ENCODE measurements at places on chromosomes 16 and 17.

DNA sequence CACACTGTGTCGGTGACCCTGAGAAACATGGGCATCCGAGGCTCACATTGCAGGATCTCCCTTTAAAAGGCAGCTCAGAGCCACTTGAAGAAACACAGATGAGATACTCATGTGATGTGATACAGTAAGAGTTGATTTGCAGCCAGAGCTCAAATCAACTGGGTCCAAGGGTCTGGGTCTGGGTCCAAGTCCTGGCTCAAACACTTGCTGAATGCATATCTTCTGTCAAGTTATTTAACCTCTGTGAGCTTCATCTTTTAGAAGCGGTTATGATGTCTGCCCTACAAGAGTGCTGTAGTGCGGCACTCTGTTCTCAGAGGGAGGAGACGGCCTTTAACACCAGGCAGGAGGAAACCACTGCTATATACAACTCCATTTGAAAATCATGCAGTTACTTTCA is 6.4 kb downstream of the KRT38 start:
- DNase-seq: no peak

- no peak for DNase-seq
Measured at GRCh38 chr17:69949973-69950695, 124.9 kb upstream of the KCNJ16 start.

DNA sequence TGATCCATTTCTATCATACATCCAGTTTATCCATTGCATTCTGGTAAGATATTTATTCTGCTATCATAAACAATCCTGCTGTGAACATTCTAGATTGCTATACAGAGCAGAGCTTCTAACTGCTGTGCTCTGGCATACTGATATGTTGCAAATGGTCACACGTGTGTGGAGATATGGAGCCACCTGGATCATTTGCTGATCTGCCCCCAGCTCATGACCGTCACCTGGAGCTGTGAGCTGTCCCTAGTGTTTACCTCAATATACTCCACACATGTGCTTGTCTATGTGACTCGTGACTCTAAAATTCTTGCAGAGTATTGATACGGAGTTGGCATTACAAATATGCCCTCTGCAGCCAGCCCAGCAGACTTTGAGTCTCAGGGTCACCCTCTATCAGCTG is 164.5 kb upstream of the ZFHX3 start:
- DNase-seq: no peak

- DNase-seq: no peak
Measured at GRCh38 chr17:14741491-14741890, 440.6 kb downstream of the HS3ST3B1 start.

DNA sequence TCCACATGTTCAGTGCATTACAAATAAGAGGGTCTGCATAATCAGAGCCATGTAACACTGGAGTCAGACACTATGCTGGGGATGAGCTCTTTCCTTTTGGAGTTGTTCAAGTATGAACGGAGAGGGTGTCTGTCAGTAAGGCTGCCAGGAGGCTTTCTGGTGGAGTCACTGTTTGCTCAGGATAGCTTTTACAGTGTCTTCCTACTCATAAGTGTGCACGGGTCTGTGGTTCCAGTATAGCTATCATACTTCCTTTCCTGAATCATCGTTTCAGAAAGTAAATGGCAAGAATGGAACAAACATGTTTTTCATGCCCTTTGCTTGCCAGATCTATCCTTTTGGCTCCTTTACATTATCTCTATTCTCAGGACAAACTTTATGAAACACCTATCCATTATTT is 152.7 kb upstream of the CDH11 start:
- no peak for DNase-seq

- DNase-seq: no peak
Measured at GRCh38 chr16:67749436-67750078, 30.4 kb upstream of the GFOD2 start.

GRCh38 chr17:20955427-20956323 is 87.1 kb downstream of the USP22 start:
- DNase-seq: no peak

- DNase-seq: no peak
Measured at GRCh38 chr17:65279456-65279855, 142.3 kb downstream of the RGS9 start.

- DNase-seq: no peak
Measured at GRCh38 chr16:57341062-57341440, 17.5 kb upstream of the CCL22 start.

GRCh38 chr16:539901-540530 is 12.5 kb downstream of the CAPN15 start:
- DNase-seq: no peak

DNA sequence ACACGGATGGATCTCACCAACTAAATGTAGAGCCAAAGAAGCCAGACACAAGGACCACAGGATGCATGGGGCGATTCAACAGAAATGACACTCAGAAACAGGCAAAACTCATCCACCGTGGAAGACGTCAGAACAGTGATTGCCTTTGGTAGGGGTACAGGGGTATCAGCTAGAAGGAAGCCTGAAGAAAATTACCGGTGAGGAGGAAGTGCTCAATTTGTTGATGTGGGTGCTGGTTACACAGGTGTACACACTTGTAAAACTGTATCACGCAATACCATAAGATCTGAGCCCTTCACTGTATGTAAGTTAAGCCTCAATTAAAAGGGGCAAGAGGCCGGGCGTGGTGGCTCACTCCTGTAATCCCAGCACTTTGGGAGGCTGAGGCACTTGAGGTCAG is 226.1 kb downstream of the C16orf78 start:
- DNase-seq: peak; percentile 9

- no peak for DNase-seq
Measured at GRCh38 chr17:7186241-7186640, 7.1 kb upstream of the ASGR1 start.

DNA sequence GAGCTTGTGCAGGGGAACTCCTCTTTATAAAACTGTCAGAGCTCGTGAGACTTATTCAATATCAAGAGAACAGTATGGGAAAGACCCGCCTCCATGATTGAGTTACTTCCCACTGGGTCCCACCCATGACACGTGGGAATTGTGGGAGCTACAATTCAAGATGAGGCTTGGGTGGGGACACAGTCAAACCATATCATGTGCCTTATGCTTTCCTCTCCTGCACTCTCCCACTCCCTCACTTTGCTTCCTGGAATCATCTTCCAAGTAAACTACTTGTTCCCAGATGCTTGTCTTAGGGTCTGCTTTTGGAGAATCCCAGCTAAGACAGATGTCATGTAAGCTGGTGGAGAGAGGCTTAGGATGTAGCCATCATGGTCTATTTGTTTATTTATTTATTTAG is 271.2 kb downstream of the HAPSTR1 start:
- DNase-seq: no peak

DNA sequence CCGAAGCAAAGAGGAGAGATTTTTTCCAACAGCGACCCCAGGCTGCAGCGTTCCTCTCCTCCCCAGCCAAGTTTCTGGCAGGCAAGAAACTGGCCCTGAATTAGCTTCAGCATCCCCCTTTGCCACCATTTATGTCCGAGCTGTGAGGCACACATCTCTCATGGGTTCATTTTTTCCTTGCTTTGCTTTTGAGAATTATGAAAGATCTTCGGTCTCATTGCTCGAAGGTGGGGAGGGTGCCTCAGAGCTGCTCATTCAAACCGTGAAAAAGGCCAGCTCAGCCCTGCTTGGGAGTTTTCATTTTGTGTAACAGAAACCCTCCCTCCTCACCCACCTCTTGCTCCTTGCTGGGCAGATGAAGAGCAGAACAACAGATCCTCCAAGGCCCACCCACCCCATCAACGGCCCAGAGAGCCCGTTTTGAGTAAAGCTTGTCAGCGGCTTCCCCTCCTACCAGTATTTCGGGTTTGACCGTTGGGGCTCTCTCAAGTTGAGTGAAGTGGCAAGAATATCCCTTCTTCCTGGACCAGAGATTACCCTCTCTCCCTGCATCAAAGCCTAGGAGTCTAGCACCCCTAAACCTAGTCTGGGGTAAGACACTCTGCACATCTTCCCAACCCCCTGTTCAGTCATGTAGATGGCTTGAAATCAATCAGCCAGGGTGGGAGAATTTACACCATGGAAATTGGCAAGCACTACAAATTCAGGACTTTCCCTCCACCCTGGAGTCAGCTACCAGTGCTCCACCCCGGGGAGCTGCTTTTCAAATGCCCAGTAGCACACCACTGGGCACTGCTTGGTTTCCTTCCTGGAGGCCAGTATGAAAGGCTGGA is 1.8 kb downstream of the CCR7 start:
- peak; percentile 56 for DNase-seq

- no peak for DNase-seq
Measured at GRCh38 chr16:86018487-86018886, 119.5 kb downstream of the IRF8 start.

GRCh38 chr16:70579648-70580630 is 56.3 kb downstream of the SF3B3 start:
- no peak for DNase-seq

GRCh38 chr17:74631468-74632450 is 8.2 kb upstream of the CD300E start:
- DNase-seq: no peak

GRCh38 chr16:78553268-78554039 is 454.0 kb downstream of the WWOX start:
- DNase-seq: no peak

DNA sequence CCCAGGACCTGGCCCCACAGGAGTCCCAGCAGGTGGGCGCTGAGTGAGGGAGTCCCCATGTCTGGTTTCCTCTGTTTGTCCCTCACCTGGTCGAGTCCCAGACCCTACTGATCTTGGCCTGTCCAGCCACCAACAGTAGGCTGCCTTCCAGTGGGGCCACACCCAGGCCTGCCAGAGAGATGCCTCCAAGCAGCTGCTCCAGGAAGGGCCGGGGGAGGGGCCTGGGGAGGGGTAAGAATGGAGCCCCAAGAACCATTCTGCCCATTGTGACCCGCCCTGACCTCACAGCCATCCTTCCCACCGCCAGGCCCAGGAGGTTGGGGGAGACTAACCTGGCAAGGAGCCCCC is 736 bp downstream of the SPATA20 start:
- DNase-seq: no peak

DNA sequence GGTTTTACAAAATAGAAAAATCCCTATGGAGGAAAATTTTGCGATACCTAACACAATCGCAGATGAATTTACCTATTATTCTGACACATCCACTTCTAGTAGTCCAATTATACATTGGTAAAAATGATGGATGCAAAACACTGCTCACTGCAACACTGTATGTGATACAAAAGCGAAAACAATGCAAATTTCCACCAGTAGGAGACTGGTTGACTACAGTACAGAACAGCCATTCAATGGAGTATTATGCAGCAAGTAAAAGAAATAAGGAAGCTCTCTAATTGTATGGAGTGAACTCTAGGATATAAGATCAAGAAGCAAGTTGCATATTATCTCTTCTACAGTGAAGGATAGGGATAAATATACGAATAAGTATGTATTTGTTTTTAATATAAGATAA is 48.5 kb downstream of the SETD6 start:
- DNase-seq: no peak

DNA sequence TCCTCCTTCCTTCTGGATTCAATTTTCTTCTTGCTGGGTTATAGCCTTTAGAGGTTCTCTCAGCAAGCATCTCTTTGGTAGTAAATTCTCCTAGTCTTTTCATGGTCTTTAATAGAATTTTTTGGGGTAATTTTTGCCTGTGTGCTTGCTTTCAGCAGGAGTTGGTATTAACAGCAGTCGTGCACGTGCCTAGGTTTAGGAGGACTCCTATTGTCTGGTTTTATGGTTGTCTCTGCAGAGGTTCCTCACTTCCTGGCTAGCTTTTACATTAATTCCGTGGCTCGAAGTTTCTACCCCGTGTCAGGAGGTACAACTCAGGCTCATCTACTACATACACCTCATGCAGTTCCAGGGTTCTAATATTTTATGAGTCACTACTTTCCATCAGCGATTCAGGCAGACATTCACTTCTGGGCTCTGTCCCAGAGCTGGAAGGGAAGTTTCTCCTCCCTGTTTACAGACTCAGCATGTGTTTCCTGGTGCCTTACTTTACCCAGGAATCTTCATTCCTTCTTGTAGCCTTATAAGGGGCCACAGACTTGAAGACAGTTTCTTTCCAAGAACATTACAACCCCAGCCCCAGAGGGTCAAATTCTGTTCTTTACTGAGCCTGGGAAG is 643.6 kb downstream of the HS3ST4 start:
- DNase-seq: no peak

DNA sequence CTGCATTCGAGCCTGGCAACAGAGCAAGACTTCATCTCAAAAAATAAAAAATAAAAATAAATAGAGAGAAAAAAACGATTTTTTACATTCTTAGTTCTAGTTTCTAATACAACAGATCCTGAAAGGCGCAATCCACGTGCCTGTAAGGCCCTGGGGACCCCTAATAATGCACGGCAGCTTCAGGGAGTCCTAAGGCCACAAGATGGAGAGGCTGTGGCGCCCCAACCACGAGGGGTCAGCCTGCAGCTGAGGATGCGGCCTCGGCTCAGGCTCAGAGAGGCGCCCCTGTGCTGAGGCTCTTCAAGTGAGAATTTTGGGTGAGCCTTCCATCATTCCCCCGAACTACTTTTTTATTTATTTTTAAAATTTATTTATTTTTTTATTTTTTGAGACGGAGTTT is 10.9 kb downstream of the P4HB start:
- no peak for DNase-seq

DNA sequence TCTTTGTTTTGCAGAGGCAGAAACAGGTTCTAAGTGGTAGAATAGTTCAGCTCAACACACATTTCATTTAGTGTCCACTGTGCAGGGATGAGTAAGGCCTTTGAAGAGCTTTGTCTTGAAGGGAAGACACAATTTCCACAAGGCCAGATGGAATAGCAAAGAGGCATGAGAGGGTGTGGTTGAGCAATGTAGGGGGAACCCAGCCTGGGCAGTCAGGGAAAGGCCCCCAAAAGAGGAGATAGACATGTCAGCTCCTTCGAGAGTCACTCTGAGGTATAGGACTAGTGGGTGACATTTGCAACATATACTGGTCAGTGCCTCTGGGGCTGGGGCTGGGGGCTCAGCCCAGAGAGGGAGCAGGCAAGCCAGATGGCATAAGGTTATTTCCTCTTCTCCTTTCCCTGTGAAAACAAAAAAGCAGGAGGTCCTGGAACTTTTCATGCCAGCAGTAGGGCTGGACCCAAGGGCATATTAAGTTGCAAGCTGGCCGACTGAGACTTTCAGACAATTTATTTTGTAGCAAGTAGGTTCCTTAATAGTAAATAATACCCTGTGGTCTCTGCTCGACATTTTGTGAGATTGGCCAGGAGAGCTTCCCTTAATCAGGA is 7.1 kb downstream of the ALKBH5 start:
- no peak for DNase-seq

DNA sequence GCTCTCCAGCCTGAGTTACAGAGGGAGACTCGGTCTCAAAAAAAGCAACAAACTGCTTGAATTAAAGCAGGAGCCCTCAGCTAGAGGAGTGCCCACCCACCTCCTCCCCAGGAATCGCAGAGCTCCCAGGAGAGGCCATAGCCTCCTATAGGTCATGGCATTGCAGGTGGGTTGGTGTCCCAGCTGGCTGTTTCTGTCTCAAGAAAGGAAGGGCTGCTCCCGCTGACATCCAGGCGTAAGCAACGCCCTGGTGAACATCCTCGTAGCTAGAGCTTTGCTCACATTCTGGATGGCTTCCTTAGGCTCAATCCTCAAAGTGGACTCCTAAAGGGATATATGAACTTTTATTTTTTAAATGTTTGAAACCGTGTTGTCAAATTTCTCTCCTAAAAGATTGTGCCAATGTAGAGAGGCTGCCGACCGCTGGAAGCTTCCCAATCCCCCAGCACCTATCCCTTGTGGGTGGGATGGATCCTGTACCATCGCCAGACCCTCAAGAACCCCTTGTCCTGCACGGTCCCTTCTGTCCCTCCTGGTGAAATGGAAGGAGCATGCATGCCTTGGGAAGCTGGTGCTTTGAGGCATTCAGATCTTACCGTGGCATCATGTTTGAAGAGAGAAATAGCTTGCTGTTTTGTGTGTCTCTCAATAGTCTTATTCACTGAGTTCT is 5.9 kb downstream of the NLRC5 start:
- no peak for DNase-seq

Measured in activated CD4-positive, CD25-positive, alpha-beta regulatory T cell treated with anti-CD3 and anti-CD28 coated beads, Interleukin-2, amount 50 U/mL, for 72 hours (primary cell).